ENCODE measurements at places on chromosomes 16 and 17. TPM values are rescaled to one million over a fixed set of nuclear protein-coding genes. Genes with fewer than 3 reads are reported as not detected.

Gene PCYT2
- 113 TPM for total RNA-seq

Gene CMTM4
- total RNA-seq, result 8.0 TPM

Gene ITGAD
- total RNA-seq, result 0.70 TPM

Gene ACSM5
- total RNA-seq, result 228 TPM

Gene C17orf67
- total RNA-seq, result 1.9 TPM

Gene LGALS9B
- total RNA-seq, result not detected
